Activated CD4-positive, alpha-beta T cell treated with anti-CD3 and anti-CD28 coated beads for 48 hours (primary cell): ENCODE measurements at places on chromosomes 2 and 18.

- DNase-seq, result no peak
These were observed 67.0 kb upstream of the TNFRSF11A start for GRCh38 chr18:62258093-62258492.

DNA sequence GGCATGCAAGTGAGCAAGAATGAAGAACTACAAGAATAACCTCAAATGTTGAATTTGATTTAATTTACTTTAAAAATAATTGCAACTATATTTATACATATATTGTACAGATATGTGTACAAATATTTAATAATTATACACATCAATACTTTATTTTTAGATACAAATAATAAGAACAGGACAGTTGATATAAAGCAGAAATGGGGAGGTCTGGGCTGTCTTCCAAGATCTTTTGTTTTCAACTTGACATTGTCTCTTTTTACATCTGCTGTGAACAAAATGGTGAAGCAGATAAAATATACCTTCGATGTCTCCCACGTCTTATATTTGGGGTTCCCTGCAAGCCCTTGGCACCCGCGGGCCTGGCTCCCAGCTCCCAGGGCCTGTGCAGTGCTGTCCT is 231.3 kb upstream of the RBBP8 start:
- DNase-seq, result no peak

DNA sequence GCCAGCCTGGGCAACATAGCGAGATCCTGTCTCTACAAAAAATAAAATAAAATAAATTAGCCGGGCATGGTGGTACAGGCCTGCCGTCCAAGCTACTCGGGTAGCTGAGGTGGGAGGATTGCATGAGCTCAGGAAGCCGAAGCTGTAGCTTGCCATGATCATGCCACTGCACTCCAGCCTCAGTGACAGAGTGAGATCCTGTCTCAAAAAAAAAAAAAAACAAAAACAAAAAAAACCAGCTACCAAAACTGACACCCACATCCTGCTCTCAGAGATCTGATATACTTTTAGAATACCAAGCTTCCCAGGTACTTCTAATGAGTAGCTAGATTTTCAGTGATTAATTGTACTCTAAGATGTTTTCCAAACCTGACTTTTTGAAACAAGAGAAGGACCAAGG is 74.0 kb downstream of the TTC27 start:
- no peak for DNase-seq

DNA sequence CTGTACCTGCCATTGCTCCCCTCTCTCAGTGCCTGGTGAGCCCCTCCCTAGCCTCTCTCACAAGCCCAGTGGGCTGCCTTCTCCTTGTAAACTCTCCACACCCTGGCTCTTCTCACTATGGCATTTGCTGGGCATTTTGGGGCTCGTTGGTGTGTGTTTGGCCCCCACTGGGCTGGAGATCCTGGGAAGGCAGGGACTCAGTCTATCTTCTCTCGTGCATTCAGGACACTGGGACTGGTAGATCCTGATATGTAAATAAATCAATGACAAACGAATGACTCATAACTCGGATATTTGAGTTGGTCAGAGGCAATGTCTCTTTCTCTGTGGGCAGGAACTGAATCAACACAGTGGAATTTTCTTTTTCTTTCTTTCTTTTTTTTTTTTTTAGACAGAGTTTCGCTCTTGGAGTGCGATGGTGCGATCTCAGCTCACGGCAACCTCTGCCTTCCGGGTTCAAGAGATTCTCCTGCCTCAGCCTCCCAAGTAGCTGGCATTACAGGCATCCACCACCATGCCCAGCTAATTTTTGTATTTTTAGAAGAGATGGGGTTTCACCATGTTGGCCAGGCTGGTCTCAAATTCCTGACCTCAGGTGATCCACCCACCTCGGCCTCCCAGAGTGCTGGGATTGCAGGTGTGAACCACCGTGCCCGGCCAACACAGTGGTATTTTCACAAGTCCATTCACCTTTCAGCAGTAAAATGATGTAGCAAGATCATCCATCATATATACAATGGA is 144.6 kb upstream of the SPRED2 start:
- DNase-seq, result no peak

GRCh38 chr2:102141970-102142828 is at the start of gene IL1R1:
TSS of gene IL1R1 (plus strand) at chr2:102142746. CDS start at chr2:102157725, 14,979 bp downstream.
- DNase-seq, result peak; percentile 37

- DNase-seq, result no peak
These were observed 120.2 kb upstream of the SPOPL start for GRCh38 chr2:138381373-138381772.

DNA sequence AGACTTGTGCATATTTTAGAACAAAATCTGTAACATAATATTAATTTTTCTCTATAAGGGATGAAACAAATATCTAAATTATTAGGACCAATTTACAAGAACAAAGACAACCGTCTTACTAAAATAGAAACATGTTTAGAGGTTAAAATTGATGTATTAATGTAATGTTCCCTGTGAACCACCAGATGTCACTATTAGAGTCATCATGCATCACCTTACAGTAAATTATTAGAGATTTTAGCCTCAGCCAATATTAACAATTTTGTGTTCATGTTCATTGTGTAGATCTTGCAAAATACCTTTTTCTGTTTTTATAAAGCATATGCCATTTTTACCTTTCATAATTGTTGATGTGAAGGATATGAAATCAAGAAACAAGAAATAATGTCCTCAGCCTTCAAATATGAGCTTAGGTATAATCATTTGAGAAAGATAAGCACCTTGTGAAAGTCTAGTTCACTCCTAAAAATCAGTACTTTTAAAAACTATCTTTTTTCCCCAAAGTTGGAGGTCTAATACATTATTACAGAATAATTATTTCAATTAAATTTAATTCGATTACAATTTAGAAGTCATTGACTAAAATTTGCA is 344.3 kb upstream of the KCNH7 start:
- DNase-seq, result no peak
